Stimulated activated CD4-positive, alpha-beta T cell treated with anti-CD3 and anti-CD28 coated beads, Interleukin-15, amount 100 ng/mL, for 1 hour (primary cell): ENCODE measurements at places on chromosomes 1 and 21.

- DNase-seq = no peak
These were observed 185.0 kb downstream of the CAMTA1 start for GRCh38 chr1:6970221-6970620.

DNA sequence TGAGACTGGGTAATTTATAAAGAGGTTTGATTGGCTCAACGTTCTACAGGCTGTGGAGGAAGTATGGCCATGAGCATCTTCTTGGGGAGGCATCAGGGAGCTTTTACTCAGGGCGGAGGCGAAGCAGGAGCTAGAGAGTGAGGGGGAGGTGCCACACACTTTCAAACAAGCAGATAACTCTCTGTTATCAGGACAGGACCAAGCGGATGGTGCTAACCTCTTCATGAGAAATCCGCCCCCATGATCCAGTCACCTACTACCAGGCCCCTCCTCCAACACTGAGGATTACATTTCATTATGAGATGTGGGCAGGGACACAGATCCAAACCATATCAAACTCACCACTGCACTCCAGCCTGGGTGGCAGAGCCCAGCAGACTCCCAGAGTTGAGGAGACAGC lies 11.5 kb upstream of the LRRC47 start:
- DNase-seq = no peak

DNA sequence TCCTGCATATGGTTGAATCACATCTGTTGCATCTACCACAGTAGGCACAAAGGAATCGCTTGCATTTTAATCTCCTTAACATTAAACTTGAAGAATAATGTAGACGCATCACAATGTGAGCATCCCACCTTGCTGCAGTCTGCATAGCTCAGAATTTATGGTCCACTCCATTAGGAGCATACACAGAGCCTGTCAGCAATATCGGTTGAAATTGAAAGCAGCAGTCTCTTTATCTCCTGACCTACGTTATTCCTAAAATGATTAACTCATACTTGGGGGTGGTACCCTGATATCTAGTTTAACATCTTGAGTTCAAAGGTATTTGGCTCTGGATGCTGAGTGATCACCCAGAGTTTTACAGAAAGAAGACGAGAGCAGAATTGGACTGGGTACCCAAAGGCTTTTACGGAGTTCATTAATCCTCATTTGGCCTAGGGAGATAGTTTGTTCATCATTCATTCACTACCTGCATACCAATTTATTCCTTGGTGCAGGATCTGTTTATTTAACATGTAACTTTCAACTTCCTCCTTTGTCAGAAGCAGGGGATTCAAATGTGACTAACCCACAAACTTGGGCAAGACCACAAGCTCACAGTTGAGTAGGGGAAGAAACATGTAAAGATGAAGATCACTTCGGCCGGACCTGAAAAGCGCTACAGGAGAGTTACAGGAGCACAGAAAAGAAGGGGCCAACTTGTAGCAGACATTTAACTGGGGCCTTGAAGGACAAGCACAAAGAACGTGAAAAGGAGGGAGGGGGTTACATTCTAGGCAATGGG lies 187.9 kb downstream of the DAB1 start:
- DNase-seq = no peak

- DNase-seq = no peak
These were observed 642.9 kb downstream of the BRINP3 start for GRCh38 chr1:189834813-189835212.

DNA sequence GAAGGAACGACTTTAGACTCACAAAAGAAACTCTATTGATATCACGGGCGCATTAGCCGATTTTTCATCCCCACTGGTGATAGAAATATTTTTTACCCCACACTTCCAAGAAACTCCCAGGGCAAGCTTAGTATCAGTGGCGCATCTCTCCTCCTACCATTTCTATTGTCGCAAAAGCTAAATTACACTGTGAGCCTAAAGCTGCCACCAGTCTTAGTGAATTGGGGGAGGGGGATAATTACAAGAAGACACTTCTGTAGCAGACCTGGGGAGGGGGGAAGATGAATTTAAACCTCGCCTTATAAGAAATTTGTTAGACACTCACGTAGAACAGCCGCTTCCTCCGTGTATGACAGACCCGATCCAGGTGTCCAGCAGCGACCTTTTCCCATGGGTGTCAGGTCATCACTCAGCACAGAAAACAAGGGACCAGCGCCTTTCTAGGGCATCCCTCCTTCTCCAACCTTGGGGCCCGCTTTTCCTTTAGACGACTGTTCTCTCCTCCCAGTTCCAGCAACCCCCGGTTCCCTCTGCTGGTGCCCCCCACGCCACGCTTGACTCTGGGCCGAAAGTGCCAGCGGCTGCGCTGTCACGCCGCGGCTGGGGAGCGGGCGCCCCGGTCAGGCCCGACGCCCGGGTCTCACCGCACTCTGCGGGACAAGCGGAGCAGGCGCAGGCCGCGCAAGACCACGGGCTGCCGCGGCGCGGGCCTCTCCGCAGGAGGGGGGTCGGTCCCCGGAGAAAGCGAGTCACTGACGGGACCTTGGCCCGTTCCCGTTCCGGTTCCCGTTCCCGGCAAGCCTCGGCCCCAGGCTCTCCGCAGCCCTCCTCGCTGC lies 821 bp downstream of the PHC2 start:
- no peak for DNase-seq

DNA sequence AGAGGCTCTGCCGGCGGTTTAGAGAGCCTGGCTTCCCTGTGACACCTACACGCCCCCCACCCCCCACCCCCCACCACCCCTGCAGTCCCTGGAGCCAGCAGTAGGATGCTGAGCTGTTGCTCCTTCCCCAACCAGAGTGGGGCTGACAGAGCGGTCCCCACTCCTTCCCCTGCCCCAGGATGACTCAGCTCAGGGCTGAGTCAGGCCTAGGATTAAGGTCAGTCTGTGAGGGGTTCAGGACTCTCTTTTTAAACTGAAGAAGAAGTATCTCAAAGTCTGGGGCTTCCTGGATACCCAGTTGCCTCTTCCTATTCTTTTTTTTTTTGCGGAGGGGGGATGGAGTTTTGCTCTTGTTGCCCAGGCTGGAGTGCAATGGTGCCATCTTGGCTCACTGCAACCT lies 19.1 kb downstream of the DMBX1 start:
- DNase-seq = no peak

GRCh38 chr1:201395936-201396335 lies 3.2 kb downstream of the LAD1 start:
- no peak for DNase-seq

DNA sequence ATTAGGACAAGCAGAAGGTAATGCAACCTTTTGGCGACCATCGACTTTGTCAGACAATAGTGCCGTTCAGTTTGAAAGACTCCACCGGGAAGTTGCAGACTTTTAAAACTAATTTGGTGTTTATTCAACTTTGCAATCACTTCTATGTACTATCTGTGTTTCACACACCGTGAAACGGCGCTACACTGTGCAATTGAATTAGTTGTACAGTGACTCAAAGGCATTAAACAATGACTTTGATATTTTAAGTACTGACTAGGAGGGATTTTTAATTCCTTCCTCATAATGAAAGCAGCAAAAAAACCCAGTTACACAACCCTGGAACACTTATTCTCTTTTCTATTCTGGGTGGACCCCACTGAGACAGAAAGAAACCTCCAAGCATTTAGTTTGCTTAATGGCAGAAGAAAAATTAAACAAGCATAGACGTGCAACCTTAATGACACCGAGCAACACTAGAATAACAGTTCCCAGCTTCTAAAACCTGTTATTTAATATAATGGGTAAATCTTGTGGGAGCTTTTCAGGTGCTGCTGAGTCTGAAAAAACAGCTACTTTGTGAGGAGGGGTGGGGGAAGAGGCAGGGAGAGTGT lies 176.8 kb downstream of the LMO4 start:
- no peak for DNase-seq

GRCh38 chr1:21966247-21967000 lies 10.4 kb upstream of the CELA3B start:
- DNase-seq = no peak

DNA sequence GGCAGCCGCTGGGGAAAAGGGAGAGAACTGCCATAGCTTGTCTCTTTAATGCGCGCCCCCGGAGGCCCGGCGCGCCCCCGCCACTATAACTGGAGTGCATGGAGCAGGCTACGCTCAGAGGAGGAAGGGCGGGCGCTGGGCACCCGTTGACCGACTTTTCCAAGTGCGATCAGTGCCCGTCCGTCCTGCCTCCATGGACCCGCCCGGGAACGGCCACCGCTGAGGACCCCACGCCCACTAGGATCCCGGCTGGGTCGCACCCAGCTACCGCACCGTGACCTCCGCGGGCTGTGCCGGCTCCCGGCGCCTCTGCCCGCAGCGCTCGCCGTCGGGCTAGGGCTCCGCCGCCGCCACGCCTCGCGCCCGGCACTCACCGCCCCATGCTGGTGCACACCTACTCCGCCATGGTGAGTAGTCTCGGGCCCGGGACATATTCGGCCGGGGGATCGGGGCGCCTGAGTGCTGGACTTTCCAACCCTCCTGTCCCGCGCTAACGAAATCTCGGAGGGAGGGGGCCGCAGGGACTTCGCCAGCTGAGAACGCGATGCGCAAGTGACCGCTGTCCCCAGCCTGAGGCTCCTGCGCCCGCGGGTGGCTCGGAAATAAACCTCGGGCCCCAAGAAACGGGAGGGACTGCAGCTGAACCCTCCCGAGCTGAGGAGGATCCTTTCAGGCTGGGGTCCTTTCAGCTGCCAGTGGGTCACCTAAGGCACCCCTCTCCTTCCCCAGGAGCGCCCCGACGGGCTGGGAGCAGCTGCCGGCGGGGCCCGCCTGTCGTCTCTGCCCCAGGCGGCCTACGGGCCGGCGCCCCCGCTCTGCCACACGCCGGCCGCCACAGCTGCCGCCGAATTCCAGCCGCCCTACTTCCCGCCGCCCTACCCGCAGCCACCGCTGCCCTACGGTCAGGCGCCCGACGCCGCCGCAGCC lies at the start of gene TFAP2E:
TSS of gene TFAP2E (plus strand) at position 117 of the 927 bp plus-strand sequence. CDS start at position 381, 264 bp downstream.
- no peak for DNase-seq

DNA sequence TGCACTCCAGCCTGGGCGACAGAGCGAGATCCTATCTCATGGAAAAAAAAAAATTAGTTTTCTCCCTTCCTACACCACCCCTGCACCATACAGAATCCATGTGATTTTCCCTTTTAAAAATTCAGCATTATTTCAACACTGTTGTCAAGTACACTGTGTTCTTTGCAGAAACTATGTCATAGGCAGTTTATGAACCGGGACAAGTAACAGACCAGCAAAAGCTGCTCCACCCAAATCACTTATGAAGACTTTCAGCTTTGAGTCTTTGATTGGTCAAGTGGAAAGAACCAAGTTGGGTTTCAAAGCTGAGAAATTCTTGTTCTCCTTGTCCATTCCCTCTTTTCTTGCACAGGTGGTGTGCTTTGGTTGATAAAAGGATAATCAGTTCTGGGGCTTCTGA lies 173.0 kb downstream of the CDC7 start:
- no peak for DNase-seq

GRCh38 chr1:89995598-89996449 lies 914 bp downstream of the ZNF326 start:
- no peak for DNase-seq

- no peak for DNase-seq
These were observed 146.7 kb upstream of the HMGB4 start for GRCh38 chr1:33716976-33717688.

DNA sequence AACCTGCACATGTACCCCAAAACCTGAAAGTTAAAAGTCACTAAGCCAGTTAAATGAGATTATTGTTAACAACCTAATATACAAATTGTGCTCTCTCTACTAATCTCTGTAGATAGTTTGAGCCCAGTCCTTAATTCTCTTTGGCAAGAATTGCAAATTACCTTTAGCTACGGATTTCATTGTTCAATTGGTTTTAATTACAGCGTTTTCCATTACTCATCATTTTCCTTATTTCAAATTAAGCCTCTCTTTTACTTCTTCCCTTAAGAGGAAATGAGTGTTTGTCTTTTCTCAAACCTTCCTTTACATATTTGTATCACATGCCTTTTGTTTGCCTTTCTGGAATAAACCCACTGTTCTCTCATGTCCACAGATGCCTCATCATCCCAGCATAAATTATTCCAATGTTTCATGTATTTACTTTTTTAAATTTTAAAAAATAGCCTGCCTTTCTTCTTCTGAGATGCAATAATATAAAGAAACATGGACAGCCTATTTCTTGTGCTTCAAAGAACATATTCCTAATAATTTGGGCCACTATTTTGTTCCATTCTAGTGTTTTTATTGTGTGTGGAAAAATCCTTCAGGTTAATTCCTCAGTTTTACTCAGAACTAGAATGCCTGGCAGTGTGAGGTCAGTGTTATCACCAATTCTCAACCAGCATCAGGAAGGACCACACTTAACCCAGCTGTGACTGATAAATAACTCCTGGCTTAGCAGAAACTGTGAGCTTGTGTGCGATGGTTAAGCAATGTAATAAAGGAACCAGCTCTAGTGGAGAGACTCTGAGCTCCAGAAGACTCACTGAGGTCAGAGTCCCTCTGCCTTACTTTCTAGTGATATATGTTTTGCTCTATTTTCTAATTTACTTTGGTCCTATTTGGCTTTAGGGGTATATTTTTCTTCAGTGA lies 600.5 kb downstream of the LTN1 start:
- no peak for DNase-seq

DNA sequence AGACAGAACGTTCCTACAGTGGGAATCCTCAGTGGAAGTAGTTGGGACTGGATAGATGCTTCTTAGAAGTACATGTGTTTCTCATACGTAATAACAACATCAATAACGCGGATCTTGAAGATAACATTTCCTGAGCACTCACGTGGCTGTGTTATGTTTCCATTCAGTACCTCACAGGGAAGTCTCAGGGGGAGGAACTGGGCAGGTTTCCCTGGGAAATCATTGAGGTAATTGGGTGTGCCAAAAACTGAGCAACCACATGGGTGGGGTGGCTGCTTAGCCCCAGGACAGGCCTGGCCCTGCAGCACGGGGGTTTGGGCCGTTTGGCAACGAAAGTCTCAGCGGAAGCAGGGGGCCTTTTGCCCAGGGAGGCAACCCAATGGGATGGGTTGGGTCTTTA lies 133.8 kb downstream of the ZSCAN20 start:
- DNase-seq = no peak

DNA sequence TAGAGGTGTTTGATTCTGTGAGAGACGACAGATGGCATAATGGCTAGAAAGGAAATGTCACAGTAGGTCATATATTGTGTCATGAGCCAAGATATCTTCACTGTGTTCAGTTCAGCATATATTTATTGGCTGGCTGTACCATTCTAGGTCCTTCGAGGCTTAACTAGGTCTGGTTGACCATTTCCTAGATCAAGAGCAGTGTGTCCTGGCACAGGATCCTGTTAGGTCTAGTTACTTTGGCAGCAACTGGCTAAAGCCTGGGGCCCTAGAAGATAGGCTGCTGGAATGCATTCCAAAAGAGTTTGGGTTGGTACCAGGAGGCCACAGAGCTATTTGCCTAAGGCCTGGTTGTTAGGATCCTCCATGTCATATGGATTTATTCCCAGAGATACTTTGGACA lies 20.9 kb downstream of the ZBTB40 start:
- DNase-seq = no peak
